ENCODE measurements at places on chromosomes 5 and 9.

DNA sequence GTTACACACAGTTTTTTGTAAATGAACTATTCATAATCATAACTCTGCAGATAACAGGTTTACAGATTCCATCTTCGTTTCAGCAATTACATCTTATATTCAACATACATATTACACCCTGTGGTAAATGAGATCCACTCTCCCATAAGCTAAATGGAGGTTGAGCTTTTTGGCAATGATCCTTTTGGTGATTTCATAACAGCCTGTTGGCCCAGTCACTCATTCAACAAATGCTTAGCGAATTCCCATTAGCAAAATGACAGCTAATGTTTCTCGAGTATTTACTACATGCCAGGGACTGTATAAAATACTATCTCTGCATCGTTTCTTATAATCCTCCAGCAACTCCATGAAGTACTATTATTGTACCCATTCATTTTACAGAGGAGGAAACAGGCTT, 25.4 kb upstream of the AGXT2 start:
- no peak for DNase-seq

DNA sequence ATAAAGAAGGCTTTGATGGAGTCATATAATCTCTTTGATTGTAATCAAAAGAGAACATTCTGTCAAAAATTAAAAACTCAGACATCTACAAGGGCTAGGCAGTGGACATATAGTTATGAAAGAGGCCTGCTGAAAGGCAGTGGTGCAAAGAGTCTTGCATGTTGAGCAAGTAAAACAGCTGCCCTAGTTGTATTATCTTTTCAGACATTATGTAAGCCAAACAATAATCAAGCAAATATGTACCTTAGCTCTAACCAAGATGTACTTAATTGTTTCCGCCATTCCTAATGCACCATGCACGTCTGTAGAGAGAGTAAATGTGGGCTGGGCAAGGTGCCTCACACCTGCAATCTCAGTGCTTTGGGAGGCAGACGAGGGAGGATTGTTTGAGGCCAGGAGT, 14.3 kb downstream of the GAPT start:
- DNase-seq, result no peak

GRCh38 chr9:120362446-120362845, 217.5 kb downstream of the CDK5RAP2 start:
- DNase-seq, result no peak

DNA sequence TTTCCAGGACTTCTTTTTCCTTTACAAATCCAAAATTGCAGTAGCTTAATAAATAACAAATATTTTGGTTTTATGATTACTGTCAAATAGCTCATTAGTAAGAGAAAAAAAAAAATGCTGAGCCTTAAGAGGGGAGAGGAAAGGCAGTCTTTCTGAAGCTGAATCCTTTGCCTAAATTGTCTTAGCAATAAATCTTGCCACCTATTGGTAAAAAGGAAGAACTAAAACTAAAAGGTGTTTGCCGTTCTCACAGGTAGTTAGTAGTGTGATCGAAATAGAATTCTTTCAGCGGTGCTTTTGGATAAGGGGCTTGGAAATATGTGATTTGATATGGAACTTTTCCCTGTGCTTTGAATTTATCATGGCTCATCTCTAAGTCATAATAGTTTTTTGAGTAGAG, 31.2 kb downstream of the PIK3R1 start:
- DNase-seq, result no peak

DNA sequence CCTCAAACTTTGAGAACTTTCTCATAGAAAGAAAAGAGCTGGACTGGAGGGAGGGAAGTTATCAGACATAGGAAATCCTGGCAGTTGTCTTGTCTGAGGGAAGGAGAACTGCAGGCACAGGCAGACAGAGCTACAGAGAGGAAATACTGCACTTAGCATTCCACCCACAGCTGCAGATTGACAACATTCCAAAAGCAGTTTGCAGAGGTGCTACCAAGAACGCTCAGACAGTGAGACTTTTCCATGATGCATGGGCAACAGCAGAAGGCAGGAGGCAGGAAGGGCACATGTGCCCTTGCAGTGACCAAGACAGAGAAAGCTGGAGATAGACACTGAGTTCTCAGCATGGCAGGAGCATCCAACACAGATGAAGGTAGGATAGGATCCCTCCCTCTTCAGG, 327.5 kb upstream of the ZNF462 start:
- no peak for DNase-seq

All from stimulated activated naive CD8-positive, alpha-beta T cell treated with anti-CD3 and anti-CD28 coated beads, Interleukin-15, amount 100 ng/mL, for 72 hours (primary cell).